ENCODE measurements at places on chromosomes 7 and 10.

DNA sequence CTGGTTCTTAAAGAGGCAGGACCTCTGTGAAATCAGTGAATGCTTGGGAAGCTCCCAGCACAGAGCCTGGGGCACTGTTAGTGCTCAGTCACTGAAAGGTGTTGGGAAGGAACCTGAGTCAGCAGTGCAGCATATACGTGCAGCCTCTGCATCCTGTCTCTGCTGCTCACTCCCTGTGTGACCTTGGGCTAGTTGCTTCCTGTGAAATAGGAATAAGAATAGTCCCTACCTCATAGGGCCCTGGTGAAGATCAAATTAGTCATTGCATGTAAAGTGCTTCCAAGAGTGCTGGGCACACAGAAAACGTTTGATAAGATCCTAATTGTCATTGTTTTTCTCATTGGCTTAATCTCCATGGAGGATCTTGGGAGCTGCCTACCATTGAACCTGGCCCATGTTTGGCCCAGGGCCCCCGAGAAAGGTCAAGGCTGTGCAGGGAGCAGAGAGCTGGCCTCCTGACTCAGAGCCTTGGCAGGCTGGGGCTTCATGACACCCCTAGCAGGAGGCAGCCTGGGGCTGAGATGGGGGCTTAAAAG is 73.3 kb upstream of the COL13A1 start:
- peak; percentile 62 for DNase-seq

DNA sequence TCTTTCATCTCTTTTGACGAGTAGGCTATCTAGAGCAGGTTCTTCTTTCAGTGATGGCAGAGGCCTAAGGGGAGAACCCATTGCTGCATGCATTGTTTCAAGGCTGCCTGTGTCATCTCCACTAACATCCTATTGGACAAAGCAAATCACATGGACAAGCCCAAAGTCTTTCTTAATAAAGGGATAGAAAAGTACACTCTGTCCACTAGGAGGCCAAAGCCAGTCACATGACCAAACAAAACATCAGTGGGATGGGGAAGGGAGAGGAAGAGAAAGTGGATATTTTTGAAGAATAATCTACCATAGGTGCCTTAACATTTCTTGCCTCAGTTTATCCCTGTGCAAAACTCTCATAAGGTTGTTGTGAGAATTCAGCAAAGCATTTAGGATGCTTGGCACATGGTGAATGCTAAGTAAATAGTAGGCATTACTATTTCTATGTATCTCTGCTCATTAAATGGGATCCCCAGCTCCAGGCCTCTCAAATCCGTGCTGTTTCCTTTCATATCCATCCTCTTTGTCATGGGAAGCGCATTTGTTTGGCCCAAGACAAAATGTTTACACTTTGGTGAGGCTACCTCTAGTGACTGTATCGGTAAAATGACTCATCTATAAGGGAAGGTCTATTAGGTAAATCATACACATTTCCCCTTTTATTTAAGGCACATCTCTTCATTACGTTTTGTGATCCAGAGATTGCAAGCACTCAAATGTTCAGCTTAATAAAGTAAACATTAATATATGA is 16.7 kb upstream of the CADPS2 start:
- DNase-seq = no peak

GRCh38 chr10:69850440-69850839 is 48.7 kb downstream of the COL13A1 start:
- no peak for DNase-seq

GRCh38 chr7:47651355-47652317 is 69.7 kb upstream of the TNS3 start:
- DNase-seq = peak; percentile 99

DNA sequence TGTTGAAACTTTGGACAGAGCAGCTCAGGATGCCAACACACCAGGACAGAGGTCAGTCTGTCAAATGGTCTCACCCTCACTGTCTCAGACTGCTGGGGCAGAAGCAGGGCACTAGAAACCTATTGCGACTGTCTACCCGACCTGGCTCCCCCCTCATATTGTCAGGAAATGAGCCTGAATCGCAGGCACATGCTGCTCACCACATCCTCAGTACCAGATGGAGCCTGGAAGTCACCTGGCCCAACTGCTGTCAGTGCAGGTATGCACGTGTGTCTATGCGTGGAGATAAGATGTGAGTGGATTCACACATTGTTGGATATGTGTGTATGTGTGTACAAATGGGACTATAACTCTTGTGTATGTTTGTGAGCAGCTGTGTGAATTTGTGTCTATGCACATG is 3.2 kb upstream of the CDHR1 start:
- DNase-seq = no peak

- no peak for DNase-seq
Observed at GRCh38 chr7:45238806-45239205, 81.2 kb downstream of the RAMP3 start.

GRCh38 chr10:84395581-84395980 is 67.2 kb downstream of the CCSER2 start:
- peak; percentile 44 for DNase-seq

GRCh38 chr7:89123871-89124270 is 328.3 kb upstream of the TEX47 start:
- no peak for DNase-seq

- DNase-seq = peak; percentile 94
Observed at GRCh38 chr10:19638182-19638895, 177.9 kb upstream of the PLXDC2 start.

DNA sequence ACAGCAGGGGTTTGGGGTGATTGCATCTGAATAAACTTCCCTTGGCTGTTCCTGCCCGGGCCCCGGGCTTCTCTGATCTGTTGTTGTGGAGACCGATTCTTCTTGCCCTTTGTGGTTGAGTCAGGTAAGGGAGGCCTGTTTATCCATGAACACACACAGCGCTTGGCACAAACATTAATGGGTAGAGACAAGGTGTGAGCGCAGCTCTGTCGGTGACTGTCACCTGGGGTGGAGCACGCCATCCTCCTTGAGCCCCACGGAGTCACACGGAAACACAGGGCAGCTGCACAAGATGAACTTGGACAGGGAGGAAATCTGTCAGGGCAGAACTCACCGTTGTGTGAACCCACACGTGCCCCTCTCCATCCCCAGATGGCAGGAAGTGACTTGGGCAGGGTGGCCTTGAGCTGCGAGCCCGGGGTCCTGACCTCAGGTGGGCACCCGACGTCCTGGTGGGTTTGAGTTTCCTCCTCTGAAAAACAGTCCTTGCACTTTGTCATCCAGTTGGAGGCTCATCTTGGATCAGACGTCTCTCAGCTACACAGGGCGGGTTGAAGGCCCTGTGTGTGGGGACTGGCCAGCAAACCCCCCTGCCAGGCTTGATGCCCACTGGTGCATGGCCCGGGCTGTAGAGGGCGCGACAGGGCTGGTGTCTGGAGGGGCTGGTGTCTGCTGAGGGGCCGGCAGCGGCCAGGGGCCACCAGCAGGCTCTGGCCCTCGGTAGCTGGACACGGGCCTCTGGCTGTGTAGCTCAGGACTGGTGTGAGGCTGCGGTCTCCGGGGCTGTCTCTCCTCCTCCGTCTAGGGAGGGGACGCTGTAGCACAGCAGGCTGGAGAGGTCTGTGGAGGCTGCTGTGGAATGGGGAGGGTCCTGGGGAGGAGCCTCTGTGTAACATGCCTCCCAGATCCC is 24.2 kb upstream of the SHH start:
- no peak for DNase-seq

DNA sequence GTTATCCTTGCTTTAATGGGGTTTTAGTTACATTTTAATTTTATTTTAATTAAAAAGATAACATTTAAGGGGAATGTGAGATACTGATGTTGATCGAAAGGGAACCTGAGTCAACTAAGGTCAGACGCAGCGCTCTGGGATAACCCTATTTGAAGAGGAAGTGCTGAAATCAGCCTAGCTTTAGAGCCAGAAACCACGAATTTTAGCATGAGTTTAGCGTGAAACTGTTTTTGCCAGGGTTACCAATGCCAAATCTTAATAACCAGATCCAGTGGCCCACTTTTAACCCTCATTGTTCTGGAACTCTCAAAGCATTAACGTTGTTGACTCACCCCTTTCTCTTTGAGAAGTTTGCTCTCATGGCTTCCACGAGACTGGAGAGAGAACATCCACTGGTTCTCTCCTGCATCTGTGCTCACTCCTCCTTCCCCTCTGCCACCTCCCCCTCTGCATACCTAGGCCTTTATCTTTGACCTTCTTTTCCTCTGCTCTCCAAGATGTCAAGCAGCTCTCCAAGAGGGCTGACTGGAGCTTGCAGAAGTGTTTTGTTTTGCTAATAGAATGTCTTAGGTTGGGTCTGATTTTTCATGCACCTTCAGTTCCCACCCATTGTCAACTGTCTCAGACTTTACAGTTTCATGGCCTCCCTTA is 198.3 kb upstream of the CELF2 start:
- DNase-seq = no peak

- DNase-seq = no peak
Observed at GRCh38 chr10:1603181-1603580, 134.1 kb downstream of the ADARB2 start.

Measured in fibroblast of lung (primary cell).